ENCODE measurements at places on chromosomes 7 and 10.

DNA sequence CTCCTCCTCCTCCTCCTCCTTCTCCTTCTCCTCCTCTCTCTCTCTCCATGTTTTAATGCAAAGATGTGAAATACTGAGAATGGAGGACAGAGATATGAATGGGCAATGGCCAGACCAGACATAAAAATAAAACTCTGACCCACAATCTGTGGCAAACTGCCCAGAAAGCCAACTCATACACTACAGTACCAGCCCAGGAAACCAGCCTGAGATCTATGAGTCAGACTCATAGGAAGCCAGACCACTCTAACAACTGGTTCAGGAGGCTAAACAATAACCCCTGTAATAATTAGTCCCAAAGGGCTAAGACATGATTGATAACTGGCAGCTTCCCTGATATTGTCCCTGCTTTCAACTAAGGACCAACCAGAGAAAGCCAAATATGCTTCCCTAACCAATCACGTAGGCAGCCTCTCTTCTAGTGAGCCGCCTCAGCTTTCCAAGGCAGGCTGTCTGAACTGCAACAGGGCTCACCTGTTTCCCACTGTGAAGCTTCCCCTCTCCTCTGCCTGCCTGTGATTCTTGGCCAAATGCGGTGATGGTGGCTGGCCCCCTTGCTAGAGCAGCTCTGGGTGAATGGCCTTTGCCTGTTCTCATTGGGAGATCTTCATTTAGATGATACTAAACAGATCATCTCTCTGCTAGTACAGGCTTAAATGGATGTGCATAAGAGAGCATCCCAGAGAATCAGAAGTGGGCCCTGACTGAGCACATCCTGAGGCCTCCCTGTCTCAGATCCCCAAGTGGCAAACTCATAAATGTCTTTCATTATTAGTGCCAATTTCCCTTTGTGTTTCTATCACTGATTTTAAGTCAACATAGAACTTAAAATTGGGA lies 817.6 kb downstream of the TNS3 start:
- DNase-seq: peak; percentile 76

GRCh38 chr7:92506363-92506762 lies 22.0 kb downstream of the PEX1 start:
- DNase-seq: no peak

DNA sequence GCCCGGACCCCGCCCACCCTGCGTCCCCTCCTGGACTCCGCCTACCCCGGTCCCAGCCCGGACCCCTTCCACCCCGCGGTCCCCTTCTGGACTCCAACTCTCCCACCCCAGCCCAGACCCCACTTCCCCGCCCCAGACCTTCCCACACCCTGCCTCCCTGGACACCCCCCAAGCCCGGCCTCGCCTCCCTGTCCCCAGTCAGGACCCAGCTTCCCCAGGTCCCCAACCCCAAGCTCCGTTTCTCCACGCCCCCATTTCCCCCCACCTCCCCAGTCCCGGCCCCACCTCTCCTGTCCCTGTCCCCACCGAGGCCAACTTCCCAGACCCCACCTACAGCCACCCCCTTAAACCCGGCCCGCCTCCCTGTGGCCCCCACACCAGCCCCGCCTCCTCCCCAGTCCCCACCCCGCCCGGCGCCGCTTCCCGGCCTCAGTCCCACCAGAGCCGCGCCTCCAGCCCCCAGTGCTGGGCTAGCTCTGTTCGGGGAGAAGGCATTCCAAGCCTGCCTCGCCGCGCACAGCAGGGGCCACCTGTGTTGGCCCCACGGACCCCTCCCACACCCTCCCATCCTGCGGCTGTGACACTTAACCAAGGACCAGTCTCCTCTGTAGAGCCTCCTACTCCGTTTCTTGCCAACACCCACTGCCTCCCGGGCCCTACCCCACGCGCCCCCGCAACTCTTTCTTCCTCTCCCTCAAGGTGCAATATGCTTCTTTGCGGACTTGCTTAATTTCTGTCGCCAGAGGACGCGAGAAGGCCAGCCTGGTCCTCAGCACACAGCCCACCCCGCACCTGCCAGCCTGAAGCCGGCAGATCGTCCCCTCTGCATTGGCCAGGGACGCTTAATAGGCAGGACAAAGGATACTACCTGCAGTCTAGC lies 736 bp upstream of the ITIH5 start:
- DNase-seq: peak; percentile 75

DNA sequence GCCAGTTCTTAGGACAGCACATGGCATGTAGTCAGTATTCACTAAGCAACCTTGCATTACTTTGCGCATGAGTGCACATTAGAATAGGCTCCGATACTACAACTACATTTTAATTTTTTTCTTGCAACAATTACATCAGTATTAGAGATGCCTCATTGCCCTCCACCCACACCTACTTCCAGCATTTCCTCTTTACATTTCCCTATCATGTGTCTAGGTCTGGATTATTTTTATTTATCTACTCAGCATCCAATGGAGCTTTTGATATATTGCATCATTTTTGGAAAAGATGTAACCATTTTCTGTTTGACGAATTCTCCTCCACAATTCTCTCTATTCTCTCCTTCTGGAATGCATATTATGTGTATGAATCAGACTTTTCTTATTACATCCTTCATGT lies 258.2 kb upstream of the GLI3 start:
- DNase-seq: no peak

- no peak for DNase-seq
Measured at GRCh38 chr7:36272567-36273269, 116.9 kb upstream of the ANLN start.

- DNase-seq: no peak
Measured at GRCh38 chr7:50268223-50268622, 36.3 kb upstream of the IKZF1 start.

GRCh38 chr7:8639668-8640067 lies 206.3 kb downstream of the NXPH1 start:
- no peak for DNase-seq

DNA sequence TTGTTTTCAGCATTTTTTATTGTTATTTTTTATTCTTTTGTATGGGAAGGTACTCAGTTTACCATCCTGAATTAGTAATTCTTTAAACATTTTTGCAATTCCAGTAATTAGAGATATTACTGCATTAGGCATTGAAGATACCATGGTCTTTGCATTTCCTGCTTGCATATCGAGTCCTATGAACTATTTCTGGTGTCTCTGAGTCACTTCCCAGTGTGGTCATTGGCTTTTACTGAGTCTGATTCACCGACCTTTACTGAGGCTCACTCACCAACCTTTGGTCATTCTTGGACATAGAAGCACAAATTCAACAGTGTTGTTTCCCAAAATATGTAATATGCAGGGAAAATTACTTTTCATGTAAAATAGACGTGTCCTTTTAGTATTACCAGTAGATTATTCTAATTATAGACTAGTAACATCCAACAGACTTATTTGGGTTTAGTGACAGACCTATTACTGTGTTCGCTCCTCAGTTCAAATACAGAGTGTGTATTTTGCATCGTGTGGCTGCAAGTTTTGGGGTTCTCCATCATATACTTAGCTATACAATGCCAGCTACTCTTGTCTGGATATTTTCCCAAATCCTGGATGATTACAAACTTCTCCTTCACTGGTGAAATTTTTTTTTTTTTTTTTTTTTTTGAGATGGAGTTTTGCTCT lies 180.7 kb upstream of the PRSS1 start:
- DNase-seq: no peak

DNA sequence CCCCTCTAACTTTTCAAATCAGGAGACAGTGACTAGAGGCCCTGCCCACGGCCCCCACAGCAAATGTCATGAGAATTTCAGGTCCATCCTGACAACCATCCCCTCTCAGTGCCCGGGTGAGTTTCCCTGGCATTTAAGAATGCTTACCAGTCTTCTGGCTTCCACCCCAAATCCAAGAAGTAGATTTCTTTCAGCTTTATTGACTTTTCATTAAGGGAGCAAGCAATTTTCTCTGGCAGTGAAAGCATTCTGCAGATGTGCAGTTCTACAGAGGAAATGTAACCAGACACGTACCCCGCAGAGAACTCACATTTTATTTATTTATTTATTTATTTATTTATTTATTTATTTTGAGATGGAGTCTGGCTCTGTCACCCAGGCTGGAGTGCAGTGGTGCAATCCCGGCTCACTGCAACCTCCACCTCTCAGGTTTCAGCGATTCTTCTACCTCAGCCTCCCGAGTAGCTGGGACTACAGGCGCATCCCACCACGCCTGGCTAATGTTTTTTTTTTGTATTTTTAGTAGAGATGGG lies 120.9 kb upstream of the KCTD7 start:
- peak; percentile 21 for DNase-seq

GRCh38 chr7:22702516-22702915 lies 24.5 kb upstream of the IL6 start:
- DNase-seq: no peak

GRCh38 chr7:96508371-96508770 lies 186.5 kb upstream of the SLC25A13 start:
- no peak for DNase-seq

- peak; percentile 62 for DNase-seq
Measured at GRCh38 chr7:2934211-2934731, 90.2 kb upstream of the GNA12 start.

GRCh38 chr7:6169805-6170520 lies 102.5 kb downstream of the CYTH3 start:
- no peak for DNase-seq

GRCh38 chr10:12500381-12501303 lies 151.3 kb downstream of the CAMK1D start:
- peak; percentile 20 for DNase-seq

DNA sequence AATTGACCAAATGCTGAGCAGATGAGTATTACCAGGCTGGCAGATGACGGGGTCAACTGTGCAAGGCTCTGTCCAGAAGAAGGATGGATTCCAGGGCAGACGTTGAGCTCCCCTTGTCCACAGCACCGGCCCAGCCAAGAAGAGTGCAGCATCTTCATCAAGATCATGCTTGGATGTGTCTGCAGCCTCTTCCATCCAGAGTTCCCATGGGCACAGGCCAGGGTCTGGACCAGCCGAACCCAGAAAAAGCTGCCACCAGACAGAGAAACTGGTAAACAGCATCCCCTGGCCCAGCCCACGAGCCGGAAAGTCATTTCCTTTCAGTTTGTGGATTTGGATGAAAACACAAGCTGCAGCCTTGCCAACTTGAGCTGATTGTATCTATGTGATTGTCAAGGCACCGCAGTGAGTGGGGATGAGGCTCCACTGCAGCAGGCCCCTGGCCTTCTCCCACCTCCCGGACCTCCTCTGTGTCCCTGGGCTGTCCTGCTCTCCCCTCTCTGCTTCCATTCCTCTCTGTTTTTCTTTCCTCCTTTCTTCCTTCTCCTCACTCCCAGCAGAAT lies 321.8 kb downstream of the TCERG1L start:
- no peak for DNase-seq

GRCh38 chr7:34567906-34568305 lies 90.1 kb upstream of the NPSR1 start:
- no peak for DNase-seq

DNA sequence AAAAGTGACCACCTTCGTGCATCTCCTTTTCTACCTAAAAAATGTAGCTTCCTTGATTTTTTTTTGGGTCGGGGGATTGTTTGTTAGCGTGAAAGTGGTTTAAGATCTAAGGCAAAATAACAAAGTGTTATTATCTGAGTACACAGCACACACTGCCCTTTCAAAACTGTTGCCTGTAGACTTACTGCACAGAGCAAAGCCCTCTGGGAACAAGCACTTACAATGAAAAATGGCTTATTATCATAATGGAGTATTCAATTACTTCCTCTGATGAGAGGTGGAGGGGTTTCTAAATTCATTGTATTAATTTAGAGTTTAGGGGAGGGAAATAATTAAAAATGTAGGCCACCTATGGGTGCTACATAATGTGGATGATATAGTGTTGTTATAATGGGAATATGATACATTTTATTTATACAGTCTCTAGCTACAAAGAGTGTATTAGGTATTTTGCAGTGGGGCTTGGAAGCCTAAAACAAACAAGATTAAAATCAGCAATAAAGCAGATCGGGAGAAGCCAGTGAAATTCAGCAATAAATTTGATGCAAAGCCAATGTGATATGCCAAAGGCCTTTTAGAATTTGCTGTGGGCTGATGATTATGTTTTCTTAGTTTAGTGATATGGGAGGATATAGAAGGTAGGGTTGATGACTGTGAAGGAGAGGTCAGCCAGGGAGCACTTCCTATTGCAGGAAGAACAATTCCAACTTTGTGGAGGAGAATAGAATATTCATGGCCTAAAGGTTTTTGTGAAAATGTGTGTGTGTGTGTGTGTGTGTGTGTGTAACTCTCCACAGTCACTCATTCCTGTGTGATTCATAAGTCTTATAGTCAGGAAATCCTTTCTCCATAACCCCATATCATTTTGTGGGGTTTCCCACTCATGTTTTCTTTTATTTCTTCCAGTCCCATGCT lies 17.7 kb upstream of the EXOC4 start:
- DNase-seq: no peak

GRCh38 chr7:32618470-32618869 lies 123.2 kb downstream of the AVL9 start:
- no peak for DNase-seq

GRCh38 chr7:87543623-87544022 lies 57.1 kb downstream of the ABCB1 start:
- DNase-seq: no peak

GRCh38 chr10:90675621-90676020 lies 182.2 kb downstream of the HTR7 start:
- DNase-seq: no peak

DNA sequence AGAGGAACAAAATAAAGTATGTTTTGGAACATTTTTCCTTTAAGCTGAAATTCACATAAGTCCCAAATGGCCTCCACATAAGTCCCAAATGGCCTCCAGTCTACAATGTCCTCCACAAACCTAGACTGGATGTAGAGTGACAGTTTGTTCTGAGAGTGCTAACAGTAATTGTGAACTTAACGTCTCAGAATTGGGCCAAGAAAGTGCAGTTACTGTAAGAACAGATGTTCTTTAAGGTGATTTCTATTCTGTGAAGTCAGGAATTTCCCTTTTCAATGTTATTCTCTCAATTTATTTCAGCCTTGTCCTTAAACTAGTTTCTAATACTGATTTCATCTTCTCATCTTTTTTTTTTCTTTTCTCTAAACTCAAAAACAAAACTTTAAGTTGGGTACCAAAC lies 188.7 kb upstream of the SEMA3E start:
- no peak for DNase-seq

DNA sequence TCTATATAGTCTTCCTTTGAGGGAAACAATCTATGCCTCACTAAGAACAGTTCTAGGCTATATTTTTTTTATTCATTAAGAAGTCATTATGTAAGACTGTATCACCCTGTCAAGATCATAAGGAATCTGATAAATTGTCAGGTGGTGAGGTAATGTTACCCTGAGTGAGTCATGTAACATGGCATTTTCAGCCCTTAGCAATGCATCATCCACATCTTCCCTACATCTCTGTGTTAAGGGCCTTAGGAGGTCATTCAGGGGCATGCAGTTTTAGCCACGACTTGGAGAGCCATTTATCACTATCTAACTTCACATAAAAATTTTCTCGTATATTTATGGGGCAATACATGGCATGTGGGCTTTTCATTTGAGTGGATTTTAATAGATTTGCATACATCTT lies 924.5 kb upstream of the MBL2 start:
- DNase-seq: no peak

DNA sequence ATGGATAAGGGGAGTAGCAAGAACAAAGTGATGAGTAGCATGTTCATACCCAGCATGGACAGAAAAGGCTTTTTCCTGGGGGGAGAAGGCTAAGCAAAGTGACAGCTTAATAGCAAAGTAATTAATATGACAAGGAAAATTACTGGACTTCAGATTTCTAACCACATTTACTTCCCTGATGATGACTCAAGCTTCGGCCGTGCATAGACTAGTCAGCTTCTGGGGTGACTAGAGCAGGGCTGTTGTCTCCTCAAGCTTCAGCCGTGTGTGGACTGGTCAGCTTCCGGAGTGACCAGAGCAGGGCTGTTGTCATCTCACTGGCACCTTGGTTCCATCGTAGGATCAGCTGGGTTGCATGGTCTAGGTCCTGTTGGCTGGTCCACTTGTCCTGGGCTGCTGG lies 2.1 kb upstream of the ZNF117 start:
- DNase-seq: no peak

GRCh38 chr7:20197125-20197748 lies 19.9 kb downstream of the MACC1 start:
- DNase-seq: no peak
